Sciatic nerve (tissue), 2 donors: ENCODE measurements at places on chromosomes 1 and 21. TPM values are rescaled to one million over a fixed set of nuclear protein-coding genes. Genes with fewer than 3 reads are reported as not detected.

PRELP gene
- total RNA-seq = 200 TPM

EPHA8 gene
- total RNA-seq = not detected

PSRC1 gene
- total RNA-seq = 7.6 TPM

HTR6 gene
- total RNA-seq = not detected

DEPDC1 gene
- total RNA-seq = 0.27 TPM
